ENCODE measurements at places on chromosomes 4 and X.
A peak's percentile ranks its signal among the peaks of the same experiment; 100 is the strongest.

DNA sequence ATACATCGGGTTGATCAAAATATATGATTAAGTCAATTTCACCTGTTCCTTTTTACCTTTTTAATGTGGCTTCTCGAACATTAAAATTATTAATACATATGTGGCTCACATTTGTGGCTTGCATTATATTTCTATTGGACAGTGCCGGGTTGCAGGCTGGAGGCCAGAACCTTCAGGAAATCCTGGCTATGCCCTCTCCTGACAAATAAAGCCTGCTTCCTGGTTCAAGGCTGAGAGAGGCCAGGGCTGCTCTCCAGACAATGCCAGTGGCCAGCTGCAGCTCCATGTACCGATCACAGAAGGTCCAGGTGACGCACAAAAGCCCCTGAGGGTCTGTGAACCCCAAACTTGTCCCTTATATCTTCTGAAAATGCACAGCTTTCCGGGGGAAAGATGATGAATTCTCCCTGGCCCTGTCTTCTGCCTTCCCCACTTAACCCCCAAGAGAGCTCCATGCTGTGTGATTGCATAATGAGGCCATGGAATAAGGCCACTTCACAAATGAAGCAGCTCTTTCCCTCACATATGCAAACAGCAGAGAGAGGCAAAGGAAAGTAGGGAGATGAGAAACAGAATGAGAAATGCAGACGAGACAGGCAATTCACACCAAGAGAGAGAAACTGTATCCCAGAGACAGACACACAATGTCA, 241.2 kb downstream of the BCOR start:
- DNase-seq, result no peak

DNA sequence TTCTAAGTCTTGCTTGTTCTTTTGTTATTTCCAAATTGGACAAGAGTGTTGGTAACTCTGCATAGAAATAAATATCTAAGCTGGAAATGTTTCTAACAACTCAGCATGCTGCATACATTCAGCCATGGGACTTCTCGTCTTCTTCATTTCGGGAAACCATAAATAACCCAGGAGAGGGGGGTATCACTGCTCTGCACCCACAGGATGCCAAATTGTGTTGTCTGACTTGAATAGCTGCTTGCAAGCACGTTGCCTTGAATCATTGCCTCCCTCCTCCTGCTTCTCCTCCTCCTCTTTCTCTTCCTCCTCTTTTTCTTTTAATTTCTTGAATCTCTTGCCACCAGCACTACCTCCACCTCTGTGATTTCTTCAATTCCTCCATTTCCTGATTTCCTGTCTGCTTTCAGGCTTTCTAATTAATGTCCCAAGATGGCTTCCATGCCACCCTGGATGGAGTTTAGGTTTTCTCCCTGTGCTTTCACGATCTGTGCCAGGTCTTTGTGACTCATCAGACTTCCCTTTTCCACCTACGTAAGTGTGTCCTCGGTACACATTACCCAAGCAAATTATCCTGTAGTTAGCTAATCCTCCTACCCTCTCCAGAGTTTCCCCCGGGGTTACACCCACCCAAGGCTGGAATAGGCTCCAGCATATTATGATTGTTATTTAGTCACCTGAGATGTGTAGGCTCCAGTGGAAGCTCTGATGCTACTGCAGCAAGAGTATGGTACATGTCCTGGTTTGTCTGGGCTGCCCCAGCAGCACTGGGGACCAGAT, 122.6 kb upstream of the VCX3B start:
- no peak for DNase-seq

DNA sequence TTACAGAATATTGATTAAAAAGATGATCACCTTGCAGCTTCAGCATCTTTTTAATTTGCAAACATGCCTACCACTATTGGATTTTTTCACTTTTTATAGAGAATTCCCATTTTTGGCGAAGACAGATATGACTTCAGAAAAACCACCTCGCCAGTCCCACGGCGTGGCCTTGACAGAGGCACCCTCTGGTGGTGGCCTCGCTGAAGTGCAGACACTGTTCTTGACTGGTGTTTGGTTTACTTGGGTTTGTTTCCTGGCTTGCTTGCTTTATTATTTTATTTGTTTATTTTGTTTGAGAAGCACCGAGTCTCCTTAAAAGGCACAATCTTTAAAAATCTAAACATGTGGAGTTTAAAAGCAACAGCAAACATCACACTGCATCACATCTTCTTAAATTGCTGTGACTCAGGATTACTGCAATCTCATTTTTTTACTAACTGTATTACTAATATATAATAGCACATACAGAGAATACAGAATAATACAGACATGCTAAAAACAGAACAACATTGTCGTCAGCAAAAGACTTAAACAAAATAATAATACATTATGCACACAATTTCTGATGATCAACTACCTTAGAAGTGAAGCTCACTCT, 13.1 kb upstream of the AMTN start:
- peak; percentile 16 for DNase-seq

- no peak for DNase-seq
These were observed 445.5 kb upstream of the NDST3 start for GRCh38 chr4:117588771-117589170.

DNA sequence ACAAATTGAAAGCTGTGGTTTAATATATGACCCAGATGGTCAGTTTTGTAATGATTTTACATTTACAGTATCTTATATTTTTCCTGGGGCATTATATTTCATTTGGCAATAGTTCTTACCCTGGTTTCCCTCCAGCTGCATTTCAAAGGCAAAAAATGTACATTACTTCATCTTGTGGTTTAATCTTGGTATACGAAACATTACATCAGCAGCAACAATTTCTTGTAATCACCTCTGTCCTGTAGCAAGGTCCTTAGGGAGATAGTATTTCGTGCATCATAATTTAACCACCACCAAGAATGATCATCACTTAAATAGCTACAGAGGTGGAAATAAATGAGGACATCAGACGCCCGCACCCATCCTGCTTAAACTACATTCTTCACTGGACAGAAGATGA, 48.8 kb downstream of the HS6ST2 start:
- DNase-seq, result no peak

Measured in T-helper 1 cell (primary cell).